ENCODE measurements at places on chromosomes 4 and X.

GRCh38 chrX:2658585-2659292, 32.4 kb upstream of the CD99 start:
- DNase-seq, result no peak

- DNase-seq, result no peak
Measured at GRCh38 chrX:69226459-69227158, 61.4 kb upstream of the PJA1 start.

- DNase-seq, result no peak
Measured at GRCh38 chrX:38561951-38562719, 793 bp downstream of the TSPAN7 start.

DNA sequence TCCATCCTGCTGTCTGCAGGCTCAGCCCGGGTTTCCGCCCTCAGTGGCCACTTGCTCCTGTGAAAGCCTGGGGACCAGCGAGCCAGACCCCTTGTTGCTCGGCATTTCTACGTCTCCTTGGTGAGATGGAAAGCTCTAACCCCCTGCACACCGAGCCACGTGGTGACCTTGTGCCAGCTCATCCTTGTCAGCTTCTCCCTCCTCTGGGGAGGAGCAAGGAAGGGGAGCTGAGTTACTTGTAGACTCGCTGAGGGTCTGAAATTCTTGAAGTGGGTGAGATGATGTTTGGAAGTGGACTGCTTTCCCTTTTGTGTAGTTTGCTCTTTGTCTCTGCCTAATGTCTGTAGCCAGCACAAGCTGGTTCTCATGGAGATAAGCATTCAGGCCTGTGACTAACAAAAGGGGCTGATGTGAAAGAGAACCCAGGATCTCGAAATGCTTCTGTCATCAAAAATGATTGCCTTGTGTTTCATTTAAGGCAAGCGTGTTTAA, 29.3 kb downstream of the RGS12 start:
- no peak for DNase-seq

DNA sequence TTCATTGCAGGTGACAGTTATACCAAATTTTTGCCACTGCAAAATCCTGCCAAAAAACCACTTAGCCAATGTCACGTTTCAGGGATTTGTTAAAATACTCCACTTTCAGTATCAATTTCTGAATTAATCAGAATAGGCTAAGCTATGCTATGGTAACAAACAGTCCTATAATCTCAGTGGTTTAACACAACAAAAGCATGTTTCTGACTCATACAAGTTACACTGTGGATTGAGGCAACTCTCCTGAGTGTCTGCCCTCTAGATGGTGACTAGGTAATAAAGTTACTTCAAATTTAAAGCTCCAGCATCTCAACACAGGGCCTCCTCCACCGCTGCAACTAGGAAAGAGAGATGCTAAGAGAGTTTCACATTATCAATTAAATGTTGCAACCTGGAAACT, 23.0 kb upstream of the RADX start:
- no peak for DNase-seq

DNA sequence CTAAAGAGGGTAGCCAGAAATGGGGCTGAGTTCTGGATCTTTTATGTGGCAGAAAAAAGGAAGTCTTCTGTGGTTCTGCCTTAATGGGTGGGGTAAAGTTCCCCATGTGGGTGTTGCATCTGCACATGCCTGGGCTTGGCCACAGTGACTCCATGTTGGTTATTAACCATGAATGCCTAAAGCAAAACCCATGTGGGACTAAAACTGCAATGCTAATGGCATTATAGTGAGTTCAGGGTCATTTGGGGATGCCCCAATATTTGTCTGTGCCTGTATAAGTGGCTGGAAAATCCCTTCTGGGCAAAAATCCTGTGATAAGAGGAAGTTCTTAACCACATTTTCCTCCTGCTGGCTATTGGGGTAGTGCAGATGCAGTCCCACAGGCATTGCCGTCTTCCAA, 857.4 kb downstream of the FAT4 start:
- no peak for DNase-seq

DNA sequence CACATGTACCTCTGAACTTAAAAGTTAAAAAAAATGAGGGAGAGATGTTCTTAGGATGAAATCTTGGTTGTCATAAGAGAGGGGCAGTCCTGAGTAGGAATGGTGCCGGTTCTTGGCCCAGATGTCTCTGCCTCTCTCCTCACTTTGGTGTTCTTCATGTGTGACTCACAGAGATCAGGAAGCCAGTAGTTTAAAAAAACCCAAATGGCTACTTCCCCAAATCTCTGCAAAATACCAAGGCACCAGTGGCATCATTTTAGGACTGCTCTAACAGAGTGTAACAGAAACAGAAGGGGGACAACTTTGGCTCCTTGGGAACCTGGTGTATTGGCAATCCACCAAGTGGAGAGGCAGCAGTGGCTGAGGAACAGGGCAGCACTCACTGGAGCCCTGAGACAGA, 116.8 kb downstream of the SCD5 start:
- DNase-seq, result no peak

GRCh38 chrX:40079572-40079971, 18.2 kb downstream of the BCOR start:
- DNase-seq, result no peak

- DNase-seq, result no peak
Measured at GRCh38 chrX:20971250-20971649, 403.0 kb upstream of the CNKSR2 start.

DNA sequence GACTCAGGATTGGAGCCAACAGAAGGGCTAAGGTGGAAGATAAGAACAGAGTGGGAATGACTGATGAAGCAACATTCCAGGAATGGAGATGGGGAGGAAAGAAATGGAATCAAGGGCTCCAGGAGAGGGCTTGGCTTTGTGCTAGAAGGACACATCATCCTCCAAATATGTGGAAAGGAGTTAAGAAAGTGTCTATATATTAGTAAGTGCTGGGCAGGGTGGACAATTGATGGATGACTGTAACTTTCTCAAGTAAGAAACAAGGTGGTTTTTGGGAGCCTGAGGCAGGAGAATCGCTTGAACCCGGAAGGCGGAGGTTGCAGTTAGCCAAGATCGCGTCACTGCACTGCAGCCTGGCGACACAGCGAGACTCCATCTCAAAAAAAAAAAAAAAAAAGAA, 71.6 kb upstream of the NFKB1 start:
- DNase-seq, result peak; percentile 86

DNA sequence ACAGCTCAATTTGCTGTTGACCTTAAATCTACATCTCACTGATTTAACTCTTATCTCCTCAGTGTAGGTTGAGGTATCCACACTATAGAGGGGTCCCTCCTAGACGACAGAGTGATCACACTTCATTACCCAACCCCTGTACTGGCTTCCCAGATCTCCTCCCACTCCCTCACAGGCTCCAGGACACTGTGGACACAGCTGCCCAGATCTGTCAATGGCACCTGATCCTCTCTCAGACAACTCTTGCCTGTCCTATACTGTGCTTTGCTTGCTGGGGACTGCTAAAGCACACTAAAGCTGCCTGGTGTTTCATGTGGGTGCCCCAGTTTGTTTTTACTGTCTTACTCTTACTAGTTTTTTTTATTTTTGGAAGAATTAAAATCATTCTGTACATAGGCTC, 27.9 kb downstream of the RAB40AL start:
- no peak for DNase-seq

GRCh38 chr4:20480165-20480947, 219.9 kb upstream of the PACRGL start:
- no peak for DNase-seq

- no peak for DNase-seq
Measured at GRCh38 chr4:158201876-158202275, 8.4 kb upstream of the TMEM144 start.

- DNase-seq, result no peak
Measured at GRCh38 chrX:9871701-9872268, 85.6 kb downstream of the SHROOM2 start.

GRCh38 chr4:122584519-122584918, 36.3 kb downstream of the IL21 start:
- peak; percentile 34 for DNase-seq

DNA sequence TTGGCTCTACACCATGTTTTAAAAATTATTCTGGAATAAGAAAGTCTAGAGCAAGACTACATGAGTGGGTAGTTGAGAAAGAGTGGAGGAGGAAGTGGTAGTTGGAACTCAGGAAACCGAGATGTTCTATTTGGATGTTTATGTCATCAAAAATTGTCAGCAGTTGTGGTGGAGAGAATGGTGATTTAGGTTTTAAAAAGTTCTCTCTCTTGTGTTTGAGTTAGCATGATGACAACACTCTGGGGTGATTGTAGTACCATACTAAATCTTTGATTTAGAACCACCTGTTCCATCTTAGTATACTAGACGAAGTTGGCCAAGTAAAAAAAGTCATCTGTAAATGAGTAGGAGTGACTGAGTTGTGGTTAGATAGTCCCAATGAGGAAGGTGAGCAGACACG, 40.7 kb downstream of the KLHL2 start:
- no peak for DNase-seq

DNA sequence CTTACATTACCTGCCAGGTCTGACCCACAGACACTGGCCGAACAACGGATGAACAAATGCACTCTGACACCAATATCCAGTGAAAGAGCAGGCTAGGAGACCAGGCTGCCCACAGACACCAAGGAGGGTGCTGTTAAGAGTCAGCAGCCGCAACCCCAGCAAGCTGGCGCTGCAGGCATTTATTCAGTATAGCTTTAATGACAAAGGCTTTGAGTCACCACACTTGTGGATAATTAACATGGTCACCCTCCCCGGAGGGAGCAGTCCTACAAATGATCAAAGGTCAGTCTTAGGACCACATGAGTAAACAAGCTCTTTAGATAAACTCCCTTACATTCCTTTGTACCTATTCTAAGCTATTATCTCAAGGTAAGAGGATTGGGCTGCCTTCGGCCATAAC, 368.5 kb upstream of the GRID2 start:
- DNase-seq, result no peak

GRCh38 chr4:105845559-105845958, 49.7 kb upstream of the NPNT start:
- DNase-seq, result no peak

DNA sequence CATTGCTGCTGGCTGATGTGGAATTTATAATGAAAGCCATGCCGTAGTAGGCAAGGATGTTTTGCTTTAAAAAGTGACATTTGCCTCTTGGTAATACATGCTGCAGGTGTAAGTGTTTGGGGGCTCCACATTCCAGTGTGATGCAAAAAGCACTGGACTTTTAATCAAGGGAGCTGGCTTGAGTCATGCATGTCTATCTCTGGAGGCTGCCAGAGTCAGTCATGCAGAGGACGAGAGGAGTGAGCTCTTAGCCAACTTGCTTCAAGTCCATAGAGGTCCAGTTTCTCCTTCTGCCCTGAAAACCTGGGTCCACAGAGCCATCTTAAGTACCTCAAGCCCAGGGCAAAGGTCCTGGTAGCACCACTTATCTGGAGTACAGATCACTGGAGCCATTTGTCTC, 11.6 kb upstream of the CXCL13 start:
- no peak for DNase-seq

- DNase-seq, result peak; percentile 58
Measured at GRCh38 chr4:1231637-1232360, 17.1 kb downstream of the CTBP1 start.

DNA sequence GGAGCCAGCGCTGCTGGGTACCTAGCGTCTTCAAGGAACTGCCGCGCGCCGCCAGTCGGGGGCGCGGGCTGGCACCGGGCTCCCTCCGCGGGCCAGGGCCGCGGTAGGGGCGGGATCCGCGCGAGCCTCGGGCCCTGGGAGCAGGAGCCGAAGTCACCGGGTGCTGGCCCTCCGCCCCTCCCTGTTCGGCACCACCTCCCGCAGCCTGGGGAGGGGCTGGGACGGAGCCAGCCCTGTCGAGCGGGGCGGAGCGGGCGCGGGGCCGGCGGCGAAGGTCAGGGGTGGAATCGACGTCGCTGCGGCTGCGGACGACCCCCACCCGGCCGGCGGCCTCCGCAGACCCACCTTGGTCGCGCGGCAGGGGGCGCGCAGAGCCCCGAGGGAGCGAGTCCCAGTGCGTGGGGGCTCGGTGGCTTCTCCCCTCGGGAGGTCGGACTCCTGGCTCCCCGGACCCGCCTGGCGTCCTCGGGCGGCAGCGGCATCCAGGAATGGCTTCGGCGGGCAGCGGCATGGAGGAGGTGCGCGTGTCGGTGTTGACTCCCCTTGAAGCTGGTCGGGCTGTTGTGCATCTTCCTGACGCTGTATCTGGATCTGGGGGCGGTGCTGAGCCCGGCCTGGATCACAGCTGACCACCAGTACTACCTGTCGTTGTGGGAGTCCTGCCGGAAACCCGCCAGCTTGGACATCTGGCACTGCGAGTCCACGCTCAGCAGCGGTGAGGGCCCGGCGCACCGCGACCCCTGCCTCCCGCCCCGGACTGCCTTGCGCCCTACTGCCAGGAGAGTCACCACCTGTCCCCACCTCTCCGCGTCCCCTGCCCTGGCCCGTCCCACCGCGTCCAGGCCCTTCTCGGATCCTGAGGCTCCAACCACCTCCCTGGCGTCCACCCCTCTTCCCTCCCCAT, 50.5 kb upstream of the FAM47C start:
- DNase-seq, result no peak

DNA sequence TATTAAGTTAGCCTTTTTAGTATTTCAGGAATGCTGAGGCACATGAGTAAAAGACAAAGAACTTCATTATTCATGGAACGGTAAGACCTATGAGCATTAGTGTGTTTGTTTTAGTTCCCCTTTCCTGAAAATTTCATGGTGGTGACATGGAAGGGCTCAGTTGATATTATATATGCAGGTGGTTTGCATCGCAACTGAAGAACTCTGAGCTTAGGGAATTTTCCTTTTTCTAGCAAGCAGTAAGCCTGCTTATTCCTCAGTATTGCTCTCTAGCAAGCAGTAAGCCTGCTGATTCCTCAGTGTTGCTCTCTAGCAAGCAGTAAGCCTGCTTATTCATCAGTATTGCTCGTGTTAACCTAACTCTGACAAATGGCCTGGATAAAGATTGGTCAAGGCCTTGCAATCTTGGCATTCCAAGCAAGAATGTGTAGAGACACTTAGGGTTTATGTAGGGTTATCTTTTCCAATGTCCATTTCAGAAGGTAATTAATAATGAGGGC, 37.7 kb upstream of the MAGEB18 start:
- DNase-seq, result no peak

GRCh38 chr4:5956285-5957021, 61.8 kb downstream of the C4orf50 start:
- DNase-seq, result no peak

DNA sequence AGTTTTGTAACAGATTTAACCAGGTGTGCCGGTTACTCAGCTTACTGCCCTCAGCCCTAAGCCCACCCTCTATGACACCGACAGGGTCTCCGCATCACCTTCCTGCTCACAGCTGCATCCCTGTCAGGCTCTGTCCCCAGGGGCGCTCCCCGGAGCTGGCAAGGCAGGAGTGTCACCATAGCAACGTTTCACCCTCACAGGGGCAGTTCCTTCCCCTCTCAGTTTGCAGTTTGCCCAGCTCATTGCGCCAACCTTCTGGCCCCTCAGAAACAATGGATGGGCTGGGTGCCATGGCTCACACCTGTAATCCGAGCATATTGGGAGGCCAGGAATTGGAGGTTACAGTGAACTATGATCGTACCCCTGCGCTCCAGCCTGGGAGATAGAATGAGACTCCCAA, 42.6 kb downstream of the RGS12 start:
- DNase-seq, result no peak

- DNase-seq, result no peak
Measured at GRCh38 chrX:24774650-24775049, 80.9 kb downstream of the POLA1 start.
